ENCODE measurements at places on chromosomes 5 and 9.

DNA sequence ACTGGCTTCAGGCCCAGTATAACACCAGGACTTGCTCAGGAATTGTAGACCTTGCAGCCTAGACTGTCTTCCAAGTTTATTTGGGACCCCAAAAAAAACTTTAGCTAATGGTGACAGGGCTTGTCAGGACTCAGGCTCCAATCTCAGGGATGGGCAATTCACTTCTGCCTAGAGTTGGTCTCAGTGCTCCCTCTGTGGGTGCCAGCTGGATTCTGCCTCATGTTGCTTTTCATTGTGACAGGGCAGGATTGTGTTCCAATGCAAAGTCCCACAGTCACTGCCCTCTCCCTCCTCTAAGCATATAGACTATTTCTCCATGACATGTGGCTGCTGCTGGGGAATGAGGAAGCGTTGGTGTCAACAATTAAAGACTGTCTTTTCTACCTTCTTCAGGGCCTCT lies 174.7 kb downstream of the CYLC2 start:
- no peak for DNase-seq

DNA sequence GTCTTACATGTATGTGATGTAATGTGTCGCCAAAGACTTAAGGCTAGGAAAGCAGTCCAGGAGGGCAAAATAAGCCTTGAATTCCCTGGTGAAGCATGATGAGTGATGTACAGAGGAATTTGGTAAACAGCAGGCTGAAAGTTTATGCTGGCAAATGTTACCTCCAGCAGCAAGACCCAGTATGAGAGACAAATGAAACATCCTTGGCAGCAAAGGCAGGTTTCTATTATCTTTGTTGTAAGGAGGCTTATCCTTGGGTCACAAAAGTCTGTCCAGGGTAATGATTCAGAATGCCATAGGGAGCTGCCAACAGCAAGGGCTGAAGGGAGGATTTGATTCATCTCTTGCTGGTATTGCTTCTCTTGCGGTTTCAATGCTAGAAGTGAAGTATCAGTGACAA lies 75.9 kb upstream of the HTR4 start:
- DNase-seq = no peak

DNA sequence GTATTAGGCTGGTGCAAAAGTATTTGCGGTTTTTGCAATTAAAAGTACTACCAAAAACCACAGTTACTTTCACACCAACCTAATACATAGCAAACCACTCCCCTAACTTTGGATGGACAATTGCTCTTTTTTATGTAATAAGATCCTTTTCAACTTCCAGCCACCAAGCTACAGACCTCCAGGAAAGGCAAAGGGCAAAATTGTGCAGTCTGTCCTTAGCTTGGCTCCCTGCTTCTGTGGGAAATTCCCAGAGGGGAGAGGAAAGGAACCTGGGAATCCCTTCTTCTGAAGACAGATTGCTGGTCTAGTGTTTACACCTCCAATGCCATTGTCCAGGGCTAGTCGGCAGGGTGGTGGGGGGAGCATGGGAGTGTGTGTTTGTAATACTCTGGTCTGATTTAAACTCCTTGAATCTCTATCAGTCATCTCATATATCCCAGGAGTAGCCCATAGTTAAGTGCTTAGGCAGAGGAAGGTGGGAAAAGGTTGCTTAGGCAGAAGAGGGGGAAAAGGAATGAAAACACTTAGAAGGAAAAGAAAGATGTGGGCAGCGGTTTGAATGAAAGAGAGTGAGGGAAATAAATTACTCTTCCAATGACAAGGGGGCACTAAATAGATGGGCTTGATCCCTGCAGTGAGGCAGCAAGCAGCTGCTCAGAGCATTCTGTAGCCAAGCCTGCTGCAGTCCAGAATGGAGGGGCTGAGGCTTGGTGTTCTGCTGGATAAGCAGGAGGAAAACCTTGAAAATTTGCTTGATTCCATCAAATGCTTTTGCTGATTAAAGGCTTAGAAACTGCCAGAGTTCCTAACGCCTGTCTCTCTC lies 86.9 kb upstream of the MAP1B start:
- DNase-seq = no peak

GRCh38 chr9:87950765-87951488 lies 23.4 kb downstream of the CDK20 start:
- no peak for DNase-seq

All from hypothalamus (tissue), 51 donors.